Amniotic stem cell (primary cell): ENCODE measurements at places on chromosomes 2 and 18.

GRCh38 chr2:216519154-216519762 lies 20.6 kb downstream of the RPL37A start:
- peak; percentile 78 for DNase-seq

DNA sequence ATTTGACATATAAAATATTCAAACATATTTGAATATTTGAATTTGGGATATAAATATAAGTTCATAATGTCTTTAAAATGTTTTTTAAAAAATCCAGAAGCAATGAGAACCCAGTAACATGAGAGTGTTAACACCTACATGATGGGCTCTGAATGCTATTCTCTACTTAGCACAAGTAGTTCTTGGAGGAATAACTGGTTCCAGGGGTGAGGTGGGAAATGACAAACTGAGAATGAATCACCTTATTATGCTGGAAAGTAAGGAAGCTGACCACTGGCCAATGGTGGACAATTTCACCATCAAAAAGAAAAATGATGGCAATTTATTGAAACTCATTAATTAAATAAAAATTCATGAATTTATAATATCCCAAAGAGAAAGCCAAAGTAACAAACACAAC lies 79.6 kb upstream of the NABP1 start:
- DNase-seq: no peak

GRCh38 chr2:27249159-27249890 lies 13.5 kb downstream of the SLC30A3 start:
- no peak for DNase-seq

GRCh38 chr2:38146275-38146906 lies 70.4 kb upstream of the CYP1B1 start:
- DNase-seq: peak; percentile 37

GRCh38 chr2:239102266-239102665 lies 254.4 kb downstream of the TWIST2 start:
- DNase-seq: no peak

- DNase-seq: no peak
Measured at GRCh38 chr2:68435615-68436014, 31.5 kb downstream of the FBXO48 start.

DNA sequence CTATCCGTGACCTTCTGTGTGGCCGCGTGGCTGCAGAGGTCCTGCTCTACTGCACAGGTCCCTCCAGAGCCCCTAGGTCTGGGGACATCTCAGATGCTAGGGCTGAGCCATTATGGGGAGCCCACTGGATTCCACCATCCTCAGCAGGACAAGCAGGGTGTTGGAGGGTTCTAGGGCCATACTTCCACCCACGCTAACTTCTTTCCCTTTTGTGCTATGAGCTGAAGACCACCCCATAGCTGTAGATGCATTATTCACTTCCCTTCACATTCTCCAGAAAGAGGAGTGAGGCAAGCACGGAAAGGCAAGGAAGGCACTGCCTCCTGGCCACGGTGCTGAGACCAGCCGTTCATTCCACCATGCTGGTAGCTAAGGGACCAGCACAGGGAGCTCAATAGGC lies 149.5 kb upstream of the MYCN start:
- no peak for DNase-seq

- DNase-seq: peak; percentile 14
Measured at GRCh38 chr2:82790206-82791021, 1668.7 kb downstream of the SUCLG1 start.

DNA sequence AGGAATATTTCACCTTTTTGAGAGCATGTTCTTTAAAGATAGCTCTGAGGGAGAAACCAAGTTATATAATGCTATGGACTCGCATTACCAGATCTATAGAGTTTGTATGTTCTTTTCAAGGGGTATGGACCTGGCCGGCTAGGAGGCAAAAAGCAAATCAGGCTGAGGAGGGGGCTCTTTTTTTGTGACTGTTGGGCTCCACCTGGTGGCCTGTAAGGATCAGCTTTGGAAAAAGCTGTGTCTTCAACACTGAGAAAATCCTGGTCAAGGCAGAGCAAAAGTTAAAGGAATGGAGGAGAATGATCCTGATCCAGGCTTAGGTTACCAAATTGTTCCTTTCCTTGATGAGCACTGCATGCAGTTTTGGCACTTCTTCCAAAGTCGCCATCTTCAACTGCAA lies 180.5 kb downstream of the DIS3L2 start:
- DNase-seq: no peak

DNA sequence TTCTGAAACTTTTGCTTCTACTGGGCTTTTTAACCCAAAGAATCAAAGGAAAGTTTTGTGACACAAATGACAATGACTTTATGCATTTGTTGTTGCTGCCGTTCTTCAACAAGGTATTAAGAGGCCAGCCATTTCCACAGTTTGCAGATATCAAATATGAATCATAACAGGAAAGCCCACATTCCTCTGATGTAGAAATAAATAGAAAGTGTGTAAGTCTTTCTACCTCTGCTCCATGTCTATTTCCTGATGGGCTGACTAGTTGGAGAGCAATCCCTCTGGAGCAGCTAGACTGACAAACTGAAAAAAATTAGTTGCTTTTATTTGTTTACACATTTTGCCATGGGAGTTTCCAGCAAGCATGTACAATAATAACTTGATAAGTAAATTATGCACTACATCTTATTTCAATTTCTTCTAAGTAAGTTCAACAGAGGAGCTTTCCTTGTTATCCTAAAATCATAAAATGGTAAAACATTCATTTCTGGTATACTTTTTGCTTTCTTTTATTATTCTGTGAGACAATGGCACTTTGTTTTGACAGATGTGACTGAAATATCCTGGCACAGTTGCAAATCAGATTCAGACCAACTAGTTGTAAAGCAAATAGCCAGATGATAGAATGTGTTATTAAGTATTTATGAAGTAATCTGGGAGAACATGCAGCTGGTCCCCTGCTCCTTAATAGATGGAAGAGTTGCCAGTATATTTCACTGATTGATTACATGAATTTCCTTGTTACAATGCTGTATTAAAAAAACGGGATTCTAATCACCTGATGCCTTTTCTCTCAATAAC lies 266.7 kb downstream of the METTL4 start:
- DNase-seq: no peak

- DNase-seq: no peak
Measured at GRCh38 chr2:64908406-64908805, 80.8 kb upstream of the SLC1A4 start.

DNA sequence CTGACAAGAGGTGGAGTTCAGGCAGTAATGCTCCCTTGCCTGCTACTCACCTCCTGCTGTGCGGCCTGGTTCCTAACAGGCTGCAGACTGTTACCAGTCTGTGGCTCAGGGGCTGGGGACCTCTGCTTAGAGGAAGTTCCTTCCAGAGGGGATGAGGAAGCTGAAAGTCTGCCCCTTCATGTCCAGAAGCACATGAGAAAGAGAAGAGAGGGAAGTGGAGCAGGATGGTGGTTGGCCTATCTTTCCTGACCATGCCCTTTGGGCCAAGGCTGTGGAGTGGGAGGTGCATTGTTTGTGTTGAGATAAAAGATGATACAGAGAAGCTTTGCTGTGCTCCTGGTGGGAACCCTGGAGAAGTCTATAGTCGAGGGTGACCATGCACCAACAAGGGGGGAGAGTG lies 112.5 kb downstream of the LPIN1 start:
- no peak for DNase-seq

DNA sequence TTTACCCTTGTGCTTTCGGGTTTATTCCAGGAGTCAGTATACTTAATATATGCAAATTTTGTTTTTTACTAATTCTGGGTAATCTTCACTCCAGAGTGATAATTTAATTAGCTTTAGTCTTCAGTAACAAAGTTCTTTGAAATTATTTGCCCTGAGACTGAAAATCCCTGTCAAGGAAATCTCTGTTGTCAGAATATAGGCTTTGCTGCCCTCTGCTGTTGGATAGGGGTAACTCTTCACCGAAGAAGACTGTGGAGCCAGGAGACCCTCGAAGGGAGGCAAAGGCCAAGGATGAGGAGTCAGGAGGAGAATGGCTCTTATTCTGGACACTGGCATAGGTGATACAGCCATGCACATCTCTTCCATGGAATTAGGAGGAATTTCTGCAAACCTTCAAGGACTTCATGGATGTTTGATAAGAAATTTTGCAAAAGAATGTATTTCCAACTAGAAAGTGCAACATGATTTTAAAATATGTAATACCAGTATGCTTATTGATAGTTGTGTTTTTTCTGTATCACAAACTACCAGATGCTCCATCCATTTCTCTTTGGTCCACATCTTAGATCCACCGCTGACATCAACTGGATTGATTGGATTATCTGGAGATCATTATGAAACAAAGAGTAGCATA lies 182.3 kb downstream of the RDH14 start:
- DNase-seq: peak; percentile 12

- DNase-seq: no peak
Measured at GRCh38 chr2:207041279-207041678, 102.0 kb downstream of the CPO start.

- DNase-seq: no peak
Measured at GRCh38 chr2:201784563-201784962, 3.8 kb upstream of the ALS2 start.

DNA sequence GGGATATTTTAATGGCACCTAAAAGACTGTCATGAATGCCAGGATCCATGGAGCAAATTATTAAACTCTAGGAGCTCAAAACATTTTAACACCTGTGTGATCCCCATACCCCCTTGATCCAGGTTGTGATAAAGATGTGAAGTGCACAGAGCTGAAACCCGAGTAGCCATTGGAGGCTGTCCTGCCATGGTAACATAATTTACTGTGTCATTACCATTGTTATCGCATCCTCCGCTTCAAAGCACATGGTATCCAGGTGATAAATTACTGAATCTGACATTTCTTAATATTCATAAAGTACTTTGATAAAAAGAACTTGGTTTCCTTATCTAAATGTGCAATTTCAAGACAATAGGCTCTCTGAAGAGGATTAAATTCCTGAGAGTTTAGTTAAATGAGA lies 109.3 kb downstream of the CHST9 start:
- no peak for DNase-seq

DNA sequence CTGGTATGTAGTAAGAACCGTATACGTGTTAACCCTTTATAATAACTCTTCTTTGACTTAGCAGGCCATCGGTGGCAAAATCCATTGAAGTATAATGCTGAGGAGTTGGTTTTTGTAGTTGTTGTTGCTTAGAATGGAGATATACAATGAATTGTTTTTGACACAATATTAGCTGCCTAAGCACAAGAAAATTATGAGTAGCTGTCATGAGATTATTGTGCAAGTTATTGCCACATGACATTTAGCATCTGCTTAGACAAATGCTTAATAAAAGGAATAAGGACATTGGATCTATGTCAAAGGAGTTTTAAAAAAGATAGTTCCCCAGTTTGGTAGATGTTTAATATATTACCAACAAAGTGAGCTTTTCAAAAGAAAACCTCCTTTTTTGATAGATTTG lies 59.9 kb downstream of the ABCB11 start:
- no peak for DNase-seq

DNA sequence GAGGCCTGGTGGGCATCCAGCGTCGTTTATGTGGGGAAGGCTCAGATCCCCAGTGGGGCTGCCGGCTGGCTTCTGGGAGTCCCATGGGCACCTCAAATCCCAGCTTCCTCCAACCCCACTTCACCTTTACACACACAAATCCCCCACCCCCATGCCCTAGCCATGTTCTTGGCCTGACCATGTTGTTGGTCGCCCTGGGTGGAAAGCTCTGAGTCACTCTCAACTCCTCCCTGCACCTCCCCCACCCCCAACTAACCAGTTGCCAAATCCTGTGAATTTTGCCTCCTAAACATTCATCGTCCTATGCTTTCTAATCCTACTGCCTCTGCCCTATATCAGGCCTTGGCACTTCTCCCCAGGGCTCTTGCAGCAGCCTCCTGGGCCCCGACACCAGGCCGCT lies 6.4 kb downstream of the TNS1 start:
- no peak for DNase-seq

DNA sequence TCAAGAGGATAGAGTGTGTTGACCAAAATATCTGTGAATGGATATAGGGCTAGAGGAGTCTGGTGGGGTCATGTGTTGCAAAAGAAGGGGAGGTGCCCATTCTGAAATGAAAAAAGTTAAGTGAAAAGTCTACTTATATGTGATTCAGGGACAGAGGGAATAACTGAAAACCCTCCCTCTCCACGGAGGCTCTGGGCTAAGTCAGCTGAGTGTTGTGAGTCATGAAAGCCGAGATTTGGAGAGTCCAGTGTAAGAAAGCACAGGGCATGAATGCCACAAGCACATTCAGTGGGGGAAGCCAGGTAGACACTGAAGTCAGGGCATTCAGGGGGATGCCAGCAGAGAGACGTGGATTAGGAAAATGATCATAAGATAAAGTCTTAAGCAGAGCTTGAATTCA lies 871.9 kb downstream of the TSN start:
- no peak for DNase-seq

DNA sequence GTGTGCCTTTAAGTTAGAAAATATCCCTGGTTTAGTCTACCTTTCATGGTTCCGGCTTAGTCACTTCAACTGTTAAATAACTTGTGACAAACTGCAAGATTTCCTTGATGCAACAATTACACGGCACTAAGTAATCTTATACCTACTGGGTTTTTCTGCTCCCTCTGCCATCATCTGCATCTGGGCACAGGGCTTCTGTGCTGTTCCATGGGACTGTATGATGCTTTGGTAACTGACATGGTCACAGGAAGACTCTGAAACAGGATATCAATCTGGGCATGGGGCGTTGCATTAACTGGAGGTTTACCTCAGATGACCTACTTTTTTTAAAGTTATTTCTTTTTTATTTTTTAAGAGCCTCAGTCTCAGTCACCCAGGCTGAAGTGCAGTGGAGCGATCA lies 365.4 kb downstream of the SS18 start:
- DNase-seq: no peak

GRCh38 chr2:12017499-12018157 lies 271.2 kb downstream of the LPIN1 start:
- no peak for DNase-seq

DNA sequence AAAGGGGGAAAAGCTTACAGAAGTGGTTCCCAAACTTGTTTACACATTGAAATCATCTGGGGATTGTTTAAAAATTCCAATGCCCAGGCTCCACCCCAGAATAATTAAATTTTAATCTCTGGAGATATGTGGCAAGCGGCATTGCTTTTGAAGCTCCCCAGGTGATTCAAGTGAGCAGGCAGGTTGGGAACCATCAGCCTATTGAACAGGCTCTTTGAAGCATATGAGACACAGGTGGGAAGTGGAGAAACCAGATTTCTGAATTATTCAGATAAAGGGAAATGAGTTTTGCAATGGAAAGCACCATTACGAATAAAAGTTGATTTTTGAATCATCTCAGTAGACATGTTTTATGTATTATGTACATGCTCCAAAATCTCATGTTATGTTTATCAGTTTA lies 57.6 kb upstream of the NOSTRIN start:
- DNase-seq: no peak

GRCh38 chr2:58913082-58913726 lies 672.1 kb upstream of the FANCL start:
- no peak for DNase-seq

DNA sequence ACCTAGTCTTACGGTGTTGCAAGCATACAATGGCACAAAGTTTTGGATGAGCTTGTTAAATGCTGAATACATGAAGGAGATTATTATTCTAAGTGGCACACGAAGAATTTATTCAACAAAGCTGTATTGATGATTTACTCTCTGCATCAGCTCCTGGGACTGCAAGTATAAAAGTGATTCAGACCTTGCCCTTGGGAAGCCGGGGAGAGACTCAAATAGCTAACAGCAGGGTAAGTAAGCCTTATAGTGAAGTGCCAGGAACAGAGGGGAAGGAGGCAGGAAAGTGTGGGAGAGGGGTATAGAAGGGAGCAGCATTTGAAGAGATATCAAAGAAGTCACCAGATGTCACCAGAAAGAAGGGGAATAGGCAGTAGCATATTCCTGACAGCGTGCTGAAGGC lies 115.4 kb downstream of the MCFD2 start:
- DNase-seq: no peak
